Stimulated activated CD8-positive, alpha-beta memory T cell treated with anti-CD3 and anti-CD28 coated beads, Interleukin-12 subunit alpha, Interleukin-12 subunit beta, amount 100 ng/mL, for 1 hour (primary cell): ENCODE measurements at places on chromosomes 5 and 9.

- no peak for DNase-seq
Measured at GRCh38 chr9:95463148-95464060, 53.4 kb downstream of the PTCH1 start.

- no peak for DNase-seq
Measured at GRCh38 chr5:151550146-151550545, 41.0 kb downstream of the FAT2 start.

GRCh38 chr5:10036136-10036815 lies 213.4 kb downstream of the ATPSCKMT start:
- no peak for DNase-seq

GRCh38 chr5:86986837-86987236 lies 280.8 kb upstream of the RASA1 start:
- no peak for DNase-seq

DNA sequence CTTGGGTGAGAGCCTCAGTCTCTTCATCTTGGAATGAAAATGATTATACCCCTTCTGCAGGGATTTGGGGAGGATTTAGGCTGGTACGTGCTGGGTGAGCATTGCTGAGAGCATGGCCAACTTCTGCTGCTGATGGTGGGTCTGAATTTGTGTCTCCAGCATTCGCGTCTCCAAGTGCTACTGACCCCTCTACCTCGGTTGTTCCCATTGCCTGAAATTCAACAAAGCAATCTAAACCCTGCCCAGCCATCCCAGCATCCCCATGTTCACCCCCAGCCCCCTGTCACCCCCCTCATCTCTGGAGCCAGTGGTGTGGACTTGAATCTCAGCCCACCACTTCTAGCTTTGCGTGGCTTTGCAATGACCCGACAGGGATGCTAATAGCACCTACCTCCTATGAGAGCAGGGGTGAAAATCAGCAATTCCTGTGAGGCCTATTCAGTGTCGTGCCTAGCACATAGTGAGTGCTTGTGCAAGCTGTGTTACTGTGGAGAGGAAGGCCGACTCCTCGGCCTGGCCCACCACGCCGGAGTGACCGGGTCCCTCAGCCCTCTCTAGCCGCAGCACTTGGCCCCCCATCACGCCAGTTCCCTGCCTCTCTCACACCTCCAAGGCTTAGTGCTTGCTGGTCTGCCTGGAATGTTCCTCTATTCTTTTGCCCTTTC lies 43.4 kb upstream of the SH3PXD2B start:
- no peak for DNase-seq

DNA sequence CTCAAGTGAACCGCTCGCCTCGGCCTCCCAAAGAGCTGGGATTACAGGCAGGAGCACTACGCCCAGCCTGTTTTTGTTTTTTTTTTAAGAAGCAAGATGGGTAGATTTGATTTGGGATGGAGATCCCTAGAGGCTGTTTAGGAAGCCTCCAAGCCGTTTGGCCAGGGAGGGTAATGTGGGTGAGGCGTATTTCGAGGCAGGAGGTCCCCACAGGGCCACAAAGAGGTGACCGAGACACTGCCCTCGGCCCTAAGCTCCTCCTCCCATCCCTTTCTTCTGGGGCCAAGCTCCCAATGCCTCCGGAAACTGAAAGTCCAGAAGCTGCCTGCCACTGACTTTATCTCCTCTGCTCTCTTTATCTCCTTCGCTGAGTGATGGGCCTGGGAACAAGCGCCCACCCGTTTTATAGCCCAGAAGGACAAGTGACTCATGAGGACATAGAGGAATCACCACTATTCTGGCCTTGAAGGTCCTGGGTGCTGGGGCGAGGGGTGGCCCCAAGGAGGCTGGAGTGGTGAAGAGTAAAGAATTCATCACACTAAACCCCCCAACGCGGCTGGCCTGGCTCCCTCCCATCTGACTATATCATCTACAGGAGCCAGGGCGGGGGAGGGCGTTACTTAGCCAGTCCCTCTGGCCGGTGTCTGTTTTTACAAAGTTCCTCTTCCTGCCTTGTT lies 2.0 kb upstream of the RALGDS start:
- DNase-seq: no peak

- DNase-seq: no peak
Measured at GRCh38 chr5:135594416-135594960, 15.7 kb upstream of the CXCL14 start.

DNA sequence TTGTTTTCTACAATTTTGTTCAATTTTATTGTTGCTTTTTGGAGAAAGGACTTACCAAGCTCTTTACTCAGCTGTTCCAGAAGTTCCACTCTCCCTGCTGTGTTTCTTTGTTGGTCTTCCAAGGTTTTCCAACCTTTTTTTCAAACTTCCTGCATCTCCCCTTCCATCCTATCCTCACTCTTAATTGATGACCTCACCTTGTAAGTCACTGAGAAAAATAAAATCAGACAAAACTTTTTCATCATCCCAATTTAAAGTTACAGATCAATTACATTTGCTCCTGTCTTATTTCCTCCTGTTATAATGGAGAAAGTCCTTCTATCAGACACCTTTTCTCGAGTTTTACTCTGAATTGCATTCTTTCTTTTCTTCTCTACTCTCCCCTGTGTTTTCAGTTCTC lies 121.1 kb downstream of the DMXL1 start:
- no peak for DNase-seq
